Osteoblast (primary cell): ENCODE measurements at places on chromosomes 13 and 19.

DNA sequence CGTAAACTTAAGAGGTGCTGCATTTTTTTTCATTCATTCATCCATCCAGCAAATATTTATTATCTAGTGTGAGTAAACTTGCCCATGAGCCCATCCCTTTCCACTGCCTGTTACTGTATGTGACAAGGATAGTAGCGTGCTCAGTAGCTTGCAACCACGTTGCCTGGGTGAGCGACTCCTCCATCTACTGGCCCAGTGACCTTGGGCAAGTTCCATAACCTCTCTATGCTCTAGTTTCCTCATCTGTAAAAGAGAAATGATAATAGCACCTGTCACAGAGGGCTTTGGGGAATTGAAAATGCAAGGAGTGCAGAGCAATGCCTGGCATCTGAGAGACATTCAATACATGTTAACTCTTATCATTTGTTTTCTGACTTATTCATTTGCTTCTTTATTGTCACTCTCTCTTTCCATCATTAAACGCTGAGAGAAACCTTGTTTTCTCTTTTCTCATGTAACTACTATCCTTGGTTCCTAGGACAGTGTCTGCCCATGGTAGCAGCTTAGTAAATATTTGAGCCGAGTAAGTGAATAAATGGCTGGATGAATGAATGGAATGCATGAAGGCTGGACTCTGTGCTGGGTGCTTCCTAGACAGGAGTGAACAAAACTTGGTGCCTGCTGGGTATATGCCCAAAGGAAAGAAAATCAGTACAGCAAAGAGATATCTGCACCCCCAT is 19.9 kb downstream of the LRCH1 start:
- DNase-seq = no peak

DNA sequence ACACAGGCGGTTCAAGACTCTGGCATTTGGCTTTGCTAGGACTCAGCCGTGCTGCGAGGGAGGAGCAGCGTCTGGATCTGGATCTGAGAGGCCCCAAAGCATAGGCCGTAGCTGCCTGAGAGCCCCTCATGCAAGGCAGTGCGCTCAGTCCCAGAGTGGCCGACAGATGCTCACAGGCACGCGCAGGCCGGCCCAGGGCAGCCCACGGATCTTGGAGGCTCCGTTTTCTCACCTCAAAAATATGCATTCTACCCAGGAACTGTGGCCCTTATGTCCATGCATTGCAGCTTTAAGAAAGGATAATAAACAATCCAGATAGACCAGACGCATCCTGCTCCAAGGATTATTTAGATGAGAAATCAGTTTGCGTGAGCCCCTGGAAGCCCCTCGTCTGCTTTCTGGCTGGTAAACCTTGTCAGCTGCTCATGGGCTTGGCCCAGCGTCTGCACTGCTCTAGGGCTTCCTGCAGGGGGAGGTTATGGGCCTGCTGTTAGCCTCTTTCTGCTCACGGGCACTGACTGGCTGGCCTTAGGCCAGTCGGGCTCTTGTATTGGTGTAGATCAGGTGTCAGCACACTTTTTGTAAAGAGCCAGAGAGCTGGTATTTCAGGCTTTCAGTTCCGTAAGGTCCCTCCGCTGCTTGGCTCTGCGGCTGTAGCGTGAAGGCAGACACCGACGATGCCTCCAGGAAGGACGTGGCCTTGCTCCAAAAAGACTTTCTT is 24.2 kb downstream of the TEX29 start:
- no peak for DNase-seq

GRCh38 chr19:12482509-12482886 is 2.1 kb downstream of the ZNF709 start:
- no peak for DNase-seq

GRCh38 chr13:100362371-100362770 is 226.2 kb downstream of the GGACT start:
- no peak for DNase-seq

- no peak for DNase-seq
Measured at GRCh38 chr19:8638078-8638619, 7.7 kb downstream of the NFILZ start.

DNA sequence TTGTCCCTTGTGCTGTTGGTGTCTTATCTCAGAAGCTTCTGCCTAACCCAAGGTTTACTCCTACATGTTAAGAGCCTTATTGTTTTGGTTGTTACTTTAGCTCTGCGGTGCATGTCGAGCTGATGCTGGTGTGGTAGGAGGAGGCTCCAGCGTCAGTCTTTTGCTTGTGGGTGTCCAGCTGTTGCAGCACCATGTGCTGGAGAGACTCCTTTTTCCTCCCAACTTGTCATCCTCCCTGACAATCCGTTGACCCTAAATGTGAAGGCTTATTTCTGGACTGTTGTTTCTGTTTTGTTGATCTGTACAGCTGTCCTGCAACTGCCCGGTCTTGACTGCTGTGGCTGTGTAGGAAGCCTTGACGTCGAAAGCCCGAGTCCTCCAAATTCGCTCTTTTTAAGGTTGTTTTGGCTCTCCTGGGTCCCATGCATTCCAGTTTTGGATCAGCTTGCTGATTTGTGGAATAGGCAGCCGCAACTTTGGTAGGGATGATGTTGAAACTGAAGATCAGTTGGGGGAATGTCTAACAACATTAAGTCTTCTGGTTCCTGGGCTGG is 15.3 kb downstream of the NAXD start:
- DNase-seq = peak; percentile 68

- DNase-seq = peak; percentile 87
Measured at GRCh38 chr19:43504426-43505185, at the start of gene PHLDB3. TSS of gene PHLDB3 (minus strand) at chr19:43504746. CDS start at chr19:43504118, 628 bp downstream.

DNA sequence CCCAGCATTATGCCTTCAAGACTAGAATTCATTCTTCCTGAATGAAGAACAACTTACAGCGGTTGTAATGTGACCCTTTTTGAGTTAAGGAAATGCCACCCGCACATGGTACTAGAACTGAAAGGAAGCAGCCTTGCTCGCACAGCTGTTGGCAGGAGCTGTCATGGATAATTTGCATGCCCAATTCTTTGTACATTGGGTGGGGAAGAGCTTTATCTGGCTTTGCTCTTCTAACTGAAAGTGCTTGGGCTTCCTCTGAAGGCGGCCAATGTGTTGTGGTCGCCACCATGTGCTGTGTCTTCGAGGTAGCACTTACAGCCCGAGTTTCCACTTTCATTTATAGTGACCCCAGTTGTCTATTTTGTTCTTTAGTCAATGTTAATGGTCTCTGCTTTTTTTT is 3.4 kb downstream of the CCNE1 start:
- no peak for DNase-seq

- DNase-seq = peak; percentile 70
Measured at GRCh38 chr13:51726446-51727193, 77.3 kb downstream of the DHRS12 start.

GRCh38 chr13:33794576-33794975 is 23.4 kb upstream of the RFC3 start:
- no peak for DNase-seq

GRCh38 chr13:41457589-41458186 is 338 bp downstream of the RGCC start:
- DNase-seq = peak; percentile 84

DNA sequence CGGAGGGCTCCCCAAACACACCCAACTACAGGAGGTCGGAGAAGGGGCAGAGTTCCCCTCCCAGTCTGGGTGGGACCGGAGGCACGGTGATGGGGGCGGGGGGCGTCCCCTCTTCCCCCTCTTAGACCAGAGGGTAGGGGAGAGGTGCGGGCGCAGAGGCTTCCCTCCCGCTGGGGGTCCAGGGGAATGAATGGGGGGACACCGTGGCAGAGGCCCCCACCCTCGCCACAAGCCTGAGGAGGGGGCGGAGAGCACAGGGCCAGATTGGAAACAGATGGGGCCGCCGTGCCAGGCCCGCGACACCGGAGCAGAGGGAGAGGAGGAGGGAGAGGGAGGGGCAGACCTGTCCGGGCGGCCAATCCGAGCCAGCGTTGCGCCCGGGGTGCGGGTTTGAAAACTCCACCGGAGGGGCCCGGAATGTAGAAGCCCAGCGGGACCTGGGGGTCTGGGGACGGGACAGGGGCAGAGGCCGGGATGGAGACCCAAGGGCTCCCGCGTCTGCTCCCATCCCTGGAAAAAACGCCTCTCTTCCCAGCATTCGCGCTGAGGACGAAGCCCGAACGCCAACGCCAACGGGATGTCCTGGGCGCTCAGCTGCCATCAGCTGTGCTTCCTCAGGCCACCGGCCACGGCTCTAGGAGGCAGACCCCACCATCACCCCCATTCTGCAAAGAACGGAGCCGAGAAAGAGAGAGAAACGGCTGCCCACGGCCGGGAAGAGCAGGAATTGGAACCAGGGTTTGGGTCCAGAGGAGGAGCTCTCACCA is 46.8 kb downstream of the PTPRS start:
- DNase-seq = peak; percentile 97

DNA sequence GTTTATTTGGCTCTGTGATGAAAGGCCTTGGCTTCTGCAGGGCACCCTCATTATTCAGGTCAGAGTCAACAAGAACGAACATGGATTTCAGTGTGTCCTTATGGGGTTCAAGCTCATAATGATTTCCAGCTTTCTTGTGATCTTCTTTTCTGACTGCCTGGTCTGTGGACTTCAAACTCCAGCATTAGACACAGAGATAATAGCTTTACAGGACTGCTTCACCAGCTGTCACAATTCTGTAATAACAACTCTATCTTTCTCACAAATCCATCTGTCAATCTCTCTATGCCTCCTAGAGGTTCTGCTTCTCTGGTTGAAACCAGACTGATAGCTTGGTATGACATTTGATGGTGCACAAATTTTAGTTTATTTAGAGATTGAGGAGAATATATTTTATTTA is 13.1 kb upstream of the SLITRK6 start:
- DNase-seq = no peak

- no peak for DNase-seq
Measured at GRCh38 chr19:39248806-39249205, at the start of gene IFNL4. TSS of gene IFNL4 (minus strand) at chr19:39248856.

DNA sequence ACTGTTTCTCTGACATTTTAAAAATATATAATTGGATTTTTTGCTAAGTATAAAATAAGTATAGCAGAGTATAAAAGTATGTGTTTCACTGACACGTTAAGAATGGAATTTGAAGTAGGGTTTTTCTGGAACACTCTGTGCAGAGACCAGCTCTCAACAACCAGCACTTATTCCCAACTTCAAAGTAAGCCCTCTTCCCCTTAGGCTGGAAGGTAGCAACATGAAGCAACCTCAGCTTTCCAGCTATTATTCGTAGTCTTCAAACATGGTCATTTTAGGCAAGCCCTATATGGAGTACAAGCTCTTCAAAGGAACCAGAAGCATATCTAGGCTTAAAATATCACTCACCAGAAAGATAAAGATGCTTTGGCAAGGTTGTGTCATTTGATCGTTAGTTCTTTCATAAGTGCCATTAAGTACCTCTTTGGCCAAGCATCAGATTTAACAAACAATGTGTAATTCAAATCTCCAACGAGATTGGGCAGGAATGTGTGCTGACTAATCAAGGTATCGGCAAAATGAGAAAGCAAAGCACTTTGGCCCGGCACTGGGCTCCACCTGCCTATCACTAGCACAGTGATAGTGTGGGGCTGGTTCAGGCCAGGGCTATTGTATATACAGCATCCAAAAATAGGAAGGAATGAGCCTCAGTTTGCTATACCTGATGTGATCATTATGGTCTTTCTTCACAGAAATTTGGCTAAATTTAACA is 95.9 kb upstream of the FREM2 start:
- DNase-seq = no peak

- DNase-seq = no peak
Measured at GRCh38 chr19:7266832-7267231, 27.4 kb downstream of the INSR start.

- DNase-seq = no peak
Measured at GRCh38 chr13:46051968-46052318, 603 bp downstream of the ZC3H13 start.

DNA sequence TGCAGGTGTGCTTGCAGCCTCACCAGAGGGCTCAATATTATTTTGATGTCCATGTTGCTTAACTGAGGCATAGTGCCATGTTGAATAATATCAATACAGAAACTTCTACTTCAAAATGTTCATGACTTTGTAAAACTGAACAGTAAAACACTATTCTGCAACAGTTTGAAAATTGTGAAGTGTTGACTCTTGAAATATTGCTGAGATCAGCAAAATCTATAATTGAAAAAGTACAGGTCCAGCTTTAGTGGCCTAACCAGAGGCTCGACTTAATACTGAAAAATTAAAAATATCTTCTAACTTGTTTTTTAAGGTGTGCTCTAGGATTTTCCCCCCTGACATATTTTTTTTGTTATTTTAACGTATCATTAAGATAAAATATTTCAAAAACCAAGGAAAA is 1460.7 kb downstream of the EFNB2 start:
- DNase-seq = no peak

DNA sequence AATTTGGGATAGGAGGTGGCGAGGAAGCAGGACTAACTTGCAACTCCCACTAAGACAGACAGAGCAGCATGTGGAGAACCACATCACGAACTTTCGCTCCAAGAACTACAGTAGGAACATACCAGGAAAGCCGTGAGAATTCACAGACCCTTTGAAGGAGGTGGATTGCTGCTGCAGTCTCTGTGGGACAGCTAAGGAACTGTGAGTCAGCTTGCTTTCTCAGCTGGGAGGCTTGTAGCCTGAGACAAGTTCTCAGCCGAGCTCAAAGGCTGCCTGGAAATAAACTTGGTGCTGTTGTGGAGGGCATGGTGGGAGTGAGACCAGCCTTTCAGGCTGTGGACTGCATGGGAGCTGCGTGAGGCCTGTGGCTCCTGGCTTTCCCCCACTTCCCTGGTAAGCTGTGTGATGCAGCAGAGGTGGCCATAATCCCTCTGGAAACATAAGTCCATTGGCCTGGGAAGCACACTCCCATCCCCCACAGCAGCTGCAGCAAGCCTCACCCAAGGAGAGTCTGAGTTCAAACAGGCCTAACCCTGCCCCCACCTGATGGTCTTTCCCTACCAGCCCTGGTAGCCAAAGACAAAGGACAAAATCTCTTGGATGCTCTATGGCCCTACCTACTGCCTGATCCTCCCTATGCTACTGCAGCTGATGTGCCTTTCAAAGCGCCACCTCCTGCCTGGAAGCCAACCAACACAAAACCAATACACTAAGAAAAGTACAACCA is 441.1 kb upstream of the HTR2A start:
- DNase-seq = no peak

DNA sequence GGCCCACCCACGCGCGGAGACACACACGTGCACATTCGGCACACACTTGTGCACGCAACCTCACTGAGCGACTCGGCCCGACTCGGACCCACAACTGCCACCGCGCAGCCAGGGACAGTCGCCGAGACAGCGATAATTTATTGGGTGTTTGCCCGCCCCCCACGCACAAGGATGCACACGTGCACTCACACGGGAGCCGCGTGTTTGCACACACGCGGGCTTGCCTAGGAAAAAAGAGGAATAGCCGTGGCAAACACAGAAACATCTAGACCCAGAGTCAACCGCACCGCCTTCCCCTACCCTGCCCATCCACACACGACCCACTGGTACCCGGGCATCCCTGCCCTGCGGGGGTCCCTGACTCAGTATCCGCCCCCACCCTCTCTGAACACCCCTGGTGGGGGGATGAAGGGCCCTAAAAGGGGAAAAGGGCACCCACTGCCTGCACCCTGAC is 1.1 kb upstream of the SSBP4 start:
- DNase-seq = peak; percentile 86

DNA sequence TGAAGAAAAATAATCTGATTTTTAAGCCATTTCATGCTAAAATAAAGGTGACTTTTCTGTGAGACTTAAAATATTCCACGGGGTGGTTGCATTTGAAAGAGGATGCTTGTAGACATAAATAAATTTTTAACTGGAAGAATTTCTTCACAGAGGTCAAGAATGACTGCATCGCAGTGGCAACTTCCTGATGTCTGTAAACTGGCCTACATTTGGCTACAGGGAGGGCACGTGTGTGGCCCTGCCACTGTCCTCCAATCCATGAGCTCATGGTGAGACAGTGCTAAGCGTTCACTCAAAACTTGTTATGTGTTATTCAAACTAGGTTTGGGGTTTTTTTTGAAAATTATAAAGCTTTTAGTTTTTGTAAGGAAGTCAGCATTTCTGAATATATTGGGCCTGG is 1089.3 kb downstream of the EFNB2 start:
- DNase-seq = no peak
